ENCODE measurements at places on chromosomes 4 and X.

GRCh38 chr4:43765514-43765913, 683.1 kb downstream of the KCTD8 start:
- DNase-seq, result no peak

DNA sequence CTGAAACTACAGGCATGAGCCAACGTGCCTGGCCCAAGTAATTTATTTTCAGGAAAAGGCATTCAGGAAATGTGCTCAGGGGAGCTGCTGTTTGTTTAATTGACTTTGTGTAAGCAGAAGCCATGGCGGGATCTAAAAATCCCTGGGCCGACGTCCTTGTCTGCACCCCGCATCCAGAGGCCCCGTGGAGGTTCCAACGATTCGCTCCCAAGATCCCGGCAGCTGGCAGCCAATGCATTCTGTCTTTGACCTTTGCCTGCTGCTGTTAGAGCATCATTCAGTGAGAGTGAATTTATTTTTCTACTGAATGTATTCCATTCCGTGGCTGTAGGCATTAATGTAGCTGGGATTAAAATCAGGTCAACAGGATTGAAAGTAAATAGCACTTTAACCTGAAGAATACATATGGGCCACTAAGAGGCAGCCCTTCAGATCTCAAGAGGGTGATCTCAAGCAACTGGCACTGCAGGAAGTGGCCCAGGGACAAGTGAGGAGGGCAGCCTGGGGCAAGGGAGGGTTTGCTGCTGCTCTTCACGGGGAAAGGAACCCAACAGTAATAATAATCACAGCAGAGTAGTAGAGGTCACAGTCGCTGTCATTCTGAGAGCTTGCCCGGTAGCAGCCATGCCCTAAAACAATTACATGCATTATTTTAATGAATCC, 75.2 kb downstream of the PSAPL1 start:
- DNase-seq, result no peak

- DNase-seq, result no peak
Measured at GRCh38 chr4:187480146-187481145, 515.1 kb upstream of the ZFP42 start.

- peak; percentile 12 for DNase-seq
Measured at GRCh38 chrX:110219920-110220319, 98.0 kb downstream of the AMMECR1 start.

- DNase-seq, result peak; percentile 71
Measured at GRCh38 chrX:53682885-53683555, 3.5 kb downstream of the HUWE1 start.

All from hematopoietic multipotent progenitor cell treated with erythropoietin and hydrocortisone succinate and interleukin-3 and kit ligand, for 6 days (in vitro differentiated cells).